ENCODE measurements at places on chromosomes 7 and 10. TPM values are rescaled to one million over a fixed set of nuclear protein-coding genes. Genes with fewer than 3 reads are reported as not detected.
A peak's percentile ranks its signal among the peaks of the same experiment; 100 is the strongest.

DNA sequence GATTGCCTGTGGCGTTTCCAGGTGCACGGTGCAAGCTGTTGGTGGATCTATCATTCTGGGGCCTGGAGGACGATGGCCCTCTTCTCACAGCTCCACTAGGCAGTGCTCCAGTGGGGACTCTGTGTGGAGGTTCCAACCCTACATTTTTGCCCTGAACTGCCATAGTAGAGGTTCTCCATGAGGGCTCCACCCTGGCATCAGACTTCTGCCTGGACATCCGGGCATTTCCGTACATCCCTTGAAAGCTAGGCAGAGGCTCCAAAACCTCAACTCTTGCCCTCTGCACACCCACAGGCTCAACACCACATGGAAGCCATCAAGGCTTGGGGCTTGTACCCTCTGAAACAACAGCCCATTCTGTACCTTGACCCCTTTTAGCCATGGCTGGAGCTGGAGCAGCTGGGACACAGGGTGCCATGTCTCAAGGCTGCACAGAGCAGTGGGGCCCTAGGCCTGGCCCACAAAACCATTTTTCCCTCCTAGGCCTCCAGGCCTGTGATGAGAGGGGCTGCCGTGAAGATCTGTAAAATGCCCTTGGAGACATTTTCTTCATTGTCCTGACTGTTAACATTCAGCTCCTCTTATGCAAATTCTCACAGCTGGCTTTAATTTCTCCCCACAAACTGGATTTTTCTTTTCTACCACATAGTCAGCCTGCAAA is 10.0 kb upstream of the FGL2 start:
- no peak for DNase-seq

Gene SFTPA1
- total RNA-seq, result not detected

- DNase-seq, result no peak
Measured at GRCh38 chr10:72736176-72736827, 44.4 kb downstream of the MCU start.

- peak; percentile 13 for DNase-seq
Measured at GRCh38 chr10:68271196-68271882, 39.4 kb upstream of the ATOH7 start.

Gene TMEM196
- not detected for total RNA-seq

- DNase-seq, result no peak
Measured at GRCh38 chr7:83617858-83618257, 31.1 kb downstream of the SEMA3E start.

Gene TRPV6
- not detected for total RNA-seq

DNA sequence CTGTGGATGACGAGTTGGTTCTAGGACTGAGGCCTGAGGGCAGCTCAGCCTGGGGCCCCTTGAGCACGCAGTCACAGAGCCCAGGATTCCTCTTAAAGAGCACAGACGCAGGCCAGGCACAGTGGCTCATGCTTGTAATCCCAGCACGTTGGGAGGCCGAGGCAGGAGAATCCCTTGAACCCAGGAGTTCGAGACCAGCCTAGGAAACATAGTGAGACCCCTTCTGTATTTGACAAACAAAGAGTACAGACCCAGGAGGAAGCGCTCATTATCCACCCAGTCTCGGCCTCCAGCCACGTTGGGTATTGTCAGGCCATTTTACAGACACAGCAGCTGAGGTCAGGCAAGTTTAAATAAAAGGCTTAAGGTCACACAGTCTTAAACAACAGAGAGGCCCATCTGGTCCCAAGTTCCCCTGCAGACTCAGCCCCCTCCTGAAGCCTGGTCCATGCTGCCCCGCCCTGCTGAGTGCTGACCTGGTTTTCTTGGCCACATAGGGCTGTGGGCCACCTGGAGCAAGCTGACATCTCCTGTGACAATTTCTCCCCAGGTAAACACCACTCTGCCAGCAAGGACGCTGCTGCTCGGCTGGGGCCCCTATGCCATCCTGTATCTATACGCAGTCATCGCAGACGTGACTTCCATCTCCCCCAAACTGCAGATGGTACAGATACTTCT is 12.6 kb downstream of the RGR start:
- DNase-seq, result no peak

DNA sequence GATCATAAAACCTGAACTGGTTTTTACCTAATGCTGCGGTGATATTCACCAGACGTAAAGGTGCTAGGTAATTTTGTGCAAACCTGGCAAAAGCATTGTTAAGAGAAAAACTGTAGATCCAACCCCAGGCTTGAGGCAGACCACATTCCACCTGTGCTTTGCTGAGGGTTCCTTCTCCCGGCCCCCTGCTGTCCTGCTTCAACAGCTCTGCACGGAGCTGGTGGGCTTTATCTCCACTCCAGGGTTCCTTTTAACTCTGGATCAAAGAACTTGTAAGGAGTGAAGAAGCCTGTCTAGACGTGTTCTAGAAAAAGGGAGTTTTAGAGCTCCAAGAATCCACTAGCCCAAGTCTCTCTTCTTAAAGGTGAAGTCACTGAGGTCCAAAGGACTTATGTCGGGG is 87.5 kb upstream of the NMT2 start:
- DNase-seq, result no peak

GRCh38 chr7:36962367-36962766 is 238.1 kb upstream of the AOAH start:
- DNase-seq, result peak; percentile 84

- DNase-seq, result peak; percentile 6
Measured at GRCh38 chr10:132743925-132744490, 41.9 kb downstream of the NKX6-2 start.

Gene ASB10
- total RNA-seq, result not detected

DNA sequence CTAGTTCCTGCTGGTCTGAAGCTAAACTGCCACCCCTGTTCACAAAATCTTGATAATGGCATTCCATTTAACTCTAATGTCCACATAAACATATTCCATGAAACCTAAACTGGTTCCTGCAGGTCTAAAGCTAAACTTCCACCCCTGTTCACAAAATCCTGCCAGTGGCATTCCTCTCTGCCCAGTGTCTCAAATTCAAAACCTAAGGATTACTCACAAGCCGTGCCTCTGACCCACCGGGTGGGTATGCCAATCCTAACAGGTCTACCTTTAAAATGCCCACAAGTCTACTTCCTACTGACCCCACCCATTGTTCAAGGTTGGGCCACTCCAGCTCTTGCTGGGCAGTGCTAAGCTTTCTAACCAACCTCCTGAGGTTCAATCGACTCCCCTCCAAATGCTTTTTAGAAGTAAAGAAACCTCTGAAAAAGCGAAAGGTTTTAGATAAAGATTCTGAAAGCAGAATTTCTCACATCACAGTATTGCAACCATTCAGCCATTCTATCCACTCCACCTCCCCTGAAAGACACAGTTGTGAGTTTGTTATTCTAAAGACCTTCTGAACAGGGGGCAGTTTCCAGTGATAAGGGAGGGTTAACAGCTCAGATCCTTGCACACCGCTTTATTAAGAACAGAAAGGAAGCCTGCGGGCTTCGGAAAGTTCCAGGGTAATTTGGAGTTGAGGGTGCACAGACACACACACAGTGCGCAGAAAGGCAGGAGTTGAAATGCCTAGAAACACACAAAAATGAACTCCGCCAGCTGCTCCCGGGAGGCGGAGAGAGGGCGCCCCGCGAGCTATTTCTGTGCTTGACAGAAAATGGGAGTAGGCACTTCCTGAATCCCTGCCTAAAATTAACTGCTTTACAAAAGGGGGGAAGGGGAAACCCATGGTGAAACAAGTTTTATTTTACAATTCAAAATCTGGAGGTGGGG is 87.7 kb downstream of the TNS3 start:
- DNase-seq, result peak; percentile 51

DNA sequence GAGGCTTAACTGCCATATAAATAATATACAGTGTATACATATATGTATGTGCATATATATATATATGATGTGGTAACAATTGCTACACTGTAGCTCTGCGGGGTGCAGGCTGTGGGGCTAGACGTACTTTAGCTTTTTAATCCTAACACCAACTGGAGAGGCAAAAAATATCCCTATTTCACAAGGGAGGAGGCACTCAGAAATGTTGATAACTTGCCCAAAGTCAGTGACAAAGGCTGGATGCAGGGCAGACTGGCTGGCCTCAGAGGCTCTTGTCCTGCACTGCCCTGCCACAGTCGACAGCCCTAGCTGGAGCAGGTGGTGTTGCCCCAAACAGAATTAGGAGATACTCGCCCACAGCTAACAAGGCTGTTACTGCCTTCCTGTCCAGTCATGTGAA is 1.5 kb upstream of the RELN start:
- DNase-seq, result no peak

Gene DPCD
- 83.0 TPM for total RNA-seq

DNA sequence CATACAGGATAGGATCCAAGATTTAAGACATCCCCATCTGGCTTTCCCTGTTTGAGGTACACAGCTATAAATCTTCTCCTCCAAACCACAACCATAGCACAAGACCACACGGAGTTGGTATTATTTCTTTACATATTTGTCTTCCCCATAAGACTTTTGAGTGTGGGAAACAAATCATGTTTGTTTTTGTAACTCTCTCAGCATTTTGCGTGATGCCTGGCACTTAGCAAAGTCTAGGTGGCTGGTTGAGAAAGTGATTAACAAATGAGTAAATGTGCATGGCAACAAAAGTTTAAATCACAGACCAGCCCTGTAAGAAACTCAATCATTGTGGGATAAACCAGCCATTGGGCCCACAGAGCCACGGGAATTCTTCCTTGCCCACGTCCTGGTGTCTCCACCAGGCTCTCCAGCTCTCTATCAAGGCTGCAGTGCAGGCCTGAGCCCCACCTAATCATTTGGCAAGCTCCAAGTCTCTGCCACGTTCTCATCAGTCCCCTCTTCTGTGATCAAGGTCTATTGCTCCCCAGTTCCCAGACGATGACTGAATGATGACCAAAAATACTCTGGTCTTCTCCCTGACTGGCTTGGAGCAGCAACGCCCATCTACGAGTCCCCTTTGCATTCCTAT is 317.8 kb downstream of the TNS3 start:
- DNase-seq, result no peak

DNA sequence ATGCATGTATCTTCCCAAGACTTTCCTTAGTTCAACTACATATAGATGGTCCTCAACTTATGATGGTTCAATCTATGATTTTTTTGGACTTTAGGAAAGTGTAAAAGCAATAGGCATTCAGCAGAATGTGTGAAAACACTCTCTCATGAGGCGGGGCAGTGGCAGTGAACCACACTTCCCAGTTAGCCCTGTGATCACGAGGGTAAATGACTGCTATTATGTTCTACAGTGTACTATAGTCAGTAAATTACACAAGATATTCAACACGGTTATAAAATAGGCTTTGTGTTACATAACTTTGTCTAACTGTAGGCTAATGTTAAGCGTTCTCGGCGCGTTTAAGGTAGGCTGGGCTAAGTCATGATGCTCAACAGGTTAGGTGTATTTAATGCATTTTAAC is 169.3 kb downstream of the AMPH start:
- DNase-seq, result no peak

DNA sequence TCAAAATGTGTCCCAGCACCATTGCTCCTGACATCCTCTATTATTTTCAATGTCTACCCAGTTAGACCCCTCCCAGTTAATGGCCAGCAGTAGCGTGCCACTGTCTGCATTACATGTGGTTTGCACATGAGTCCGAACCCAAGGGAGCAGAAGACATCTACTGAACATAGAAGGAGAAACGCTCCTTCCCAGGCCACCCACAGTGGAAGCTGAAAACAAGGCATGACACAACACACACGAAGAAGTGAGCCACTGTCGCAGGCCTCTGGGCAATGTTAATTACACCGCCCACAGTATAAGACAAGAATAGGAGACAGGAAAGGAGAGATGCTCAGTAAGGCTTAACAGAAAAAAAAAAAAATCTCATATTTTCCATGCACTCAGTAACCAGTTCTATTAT is 50.5 kb downstream of the MKX start:
- no peak for DNase-seq

Gene OAT
- 141 TPM for total RNA-seq

DNA sequence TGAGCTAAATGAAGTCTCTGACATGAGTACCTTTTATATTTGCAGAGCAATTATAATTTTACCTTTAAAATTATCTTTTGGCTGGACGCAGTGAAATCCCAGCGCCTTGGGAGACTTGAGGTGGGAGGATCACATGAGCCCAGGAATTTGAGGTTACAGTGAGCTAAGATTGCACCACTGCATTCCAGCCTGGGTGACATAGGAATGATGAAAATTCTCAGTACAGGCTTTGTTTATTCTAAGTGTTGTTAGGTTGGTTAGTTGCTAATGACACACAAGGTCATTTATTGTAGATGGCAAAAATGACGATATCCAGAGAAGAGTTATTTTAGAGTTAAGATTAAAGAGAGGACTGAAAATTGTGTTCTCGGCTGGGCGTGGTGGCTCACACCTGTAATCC is 87.6 kb downstream of the XRCC2 start:
- DNase-seq, result peak; percentile 85

DNA sequence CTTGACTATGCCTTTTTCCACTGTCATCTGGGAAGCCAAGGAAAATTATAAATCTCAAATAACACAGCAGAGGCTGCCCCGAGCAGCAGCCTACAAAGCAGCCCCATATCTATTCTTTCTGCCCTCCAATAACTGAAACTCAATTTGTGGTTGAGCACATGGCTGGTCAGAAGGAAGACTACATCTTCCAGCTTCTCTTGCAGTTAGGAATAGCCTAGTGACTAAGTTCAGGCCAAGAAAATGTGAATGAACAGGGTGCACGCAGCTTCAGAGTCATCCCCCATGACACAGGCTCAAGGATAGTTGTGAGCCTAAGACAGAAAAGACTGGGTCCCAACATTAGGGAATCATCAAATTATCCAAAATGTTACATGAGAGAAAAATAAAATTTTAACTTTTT is 42.3 kb downstream of the CHCHD3 start:
- no peak for DNase-seq

DNA sequence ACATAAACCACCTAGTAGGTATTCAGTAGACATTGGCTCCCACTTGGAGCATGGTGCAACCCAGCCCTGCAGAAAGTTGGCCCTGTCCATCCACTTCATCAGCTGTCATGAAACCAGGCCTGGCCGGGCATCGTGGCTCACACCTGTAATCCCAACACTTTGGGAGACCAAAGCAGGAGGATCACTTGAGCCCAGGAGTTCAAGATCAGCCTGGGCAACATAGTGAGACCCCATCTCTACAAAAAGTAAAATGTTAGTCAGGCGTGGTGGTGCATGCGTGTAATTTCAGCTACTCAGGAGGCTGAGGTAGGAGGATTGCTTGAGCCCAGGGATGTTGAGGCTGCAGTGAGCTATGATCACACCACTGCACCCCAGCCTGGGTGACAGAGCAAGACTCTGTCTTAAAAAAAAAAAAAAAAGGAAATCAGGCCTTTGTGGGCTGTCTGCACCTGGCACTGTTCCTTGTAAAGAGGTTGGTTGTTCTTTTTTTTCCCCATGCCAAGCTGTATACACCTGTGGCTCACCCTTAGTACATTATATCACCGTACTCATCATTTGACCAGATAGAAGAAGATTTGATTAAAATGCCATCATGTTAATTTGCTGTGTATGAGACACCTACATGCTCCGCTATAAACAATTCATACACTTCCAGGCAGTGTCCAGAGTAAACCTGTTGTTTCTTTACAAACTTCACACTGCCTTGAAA is 45.4 kb upstream of the GRID1 start:
- DNase-seq, result no peak

GRCh38 chr10:113617086-113617485 is 46.8 kb downstream of the NRAP start:
- DNase-seq, result no peak

Gene RET
- 0.38 TPM for total RNA-seq

Data from A172 (cell line).